ENCODE measurements at places on chromosomes 1 and 21. TPM values are rescaled to one million over a fixed set of nuclear protein-coding genes. Genes with fewer than 3 reads are reported as not detected.

DNA sequence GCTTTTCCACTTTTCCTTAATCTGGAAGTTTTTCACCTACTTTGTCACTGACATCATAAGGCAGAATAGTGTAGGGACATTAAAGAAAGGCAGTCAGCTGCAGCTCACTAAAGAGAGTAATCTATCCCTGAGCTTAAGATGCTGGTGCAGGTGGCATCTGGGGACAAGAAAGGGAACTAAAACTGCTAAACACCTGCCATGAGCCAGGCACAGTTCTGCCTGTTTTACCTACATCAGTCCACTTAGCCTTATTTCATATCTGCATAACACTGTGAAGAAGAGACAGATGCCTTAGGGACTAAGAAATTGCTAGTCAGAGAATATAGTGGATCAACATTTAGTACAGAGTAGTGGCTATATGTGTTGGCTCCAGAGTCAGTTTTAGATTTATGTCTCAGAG, 88.1 kb downstream of the GPATCH2 start:
- DNase-seq = no peak

DNA sequence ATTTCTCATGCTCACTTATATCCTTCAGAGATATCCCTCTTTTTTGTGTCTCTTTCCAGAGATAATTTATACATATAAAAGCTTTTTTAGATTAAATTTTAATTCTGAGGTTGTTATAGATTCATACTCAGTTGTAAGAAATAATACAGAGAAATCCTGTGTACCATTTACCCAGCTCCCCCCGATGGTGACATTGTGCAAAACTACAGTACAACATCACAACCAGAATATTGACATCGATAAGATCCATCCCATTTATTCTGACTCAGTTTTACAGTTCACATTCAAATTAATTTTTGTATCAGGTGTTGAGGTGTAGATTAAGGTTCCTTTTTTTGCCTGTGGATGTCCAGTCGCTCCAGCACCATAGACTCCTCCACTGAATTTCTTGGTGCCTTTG, 14.3 kb downstream of the DMRTB1 start:
- DNase-seq = no peak

DNA sequence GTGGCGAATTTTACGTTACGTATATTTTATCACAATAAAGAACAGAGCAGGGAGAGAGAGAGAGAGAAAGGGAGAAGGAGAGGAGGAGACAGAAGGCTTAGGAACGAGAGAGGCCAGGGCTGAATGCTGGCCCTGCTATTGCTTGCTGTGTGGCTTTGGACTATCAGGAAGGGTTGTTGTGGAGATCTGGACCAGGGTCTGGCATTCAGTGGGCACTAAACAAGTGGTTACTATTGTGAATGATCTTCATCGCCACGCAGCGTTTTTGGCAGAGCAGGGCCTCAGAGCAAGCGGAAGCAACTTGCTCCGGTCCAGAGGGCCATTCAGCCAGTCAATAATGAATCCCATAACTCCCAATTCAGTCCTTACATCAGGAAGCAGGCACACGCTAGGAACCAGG, 26.4 kb downstream of the PIK3C2B start:
- DNase-seq = no peak

DNA sequence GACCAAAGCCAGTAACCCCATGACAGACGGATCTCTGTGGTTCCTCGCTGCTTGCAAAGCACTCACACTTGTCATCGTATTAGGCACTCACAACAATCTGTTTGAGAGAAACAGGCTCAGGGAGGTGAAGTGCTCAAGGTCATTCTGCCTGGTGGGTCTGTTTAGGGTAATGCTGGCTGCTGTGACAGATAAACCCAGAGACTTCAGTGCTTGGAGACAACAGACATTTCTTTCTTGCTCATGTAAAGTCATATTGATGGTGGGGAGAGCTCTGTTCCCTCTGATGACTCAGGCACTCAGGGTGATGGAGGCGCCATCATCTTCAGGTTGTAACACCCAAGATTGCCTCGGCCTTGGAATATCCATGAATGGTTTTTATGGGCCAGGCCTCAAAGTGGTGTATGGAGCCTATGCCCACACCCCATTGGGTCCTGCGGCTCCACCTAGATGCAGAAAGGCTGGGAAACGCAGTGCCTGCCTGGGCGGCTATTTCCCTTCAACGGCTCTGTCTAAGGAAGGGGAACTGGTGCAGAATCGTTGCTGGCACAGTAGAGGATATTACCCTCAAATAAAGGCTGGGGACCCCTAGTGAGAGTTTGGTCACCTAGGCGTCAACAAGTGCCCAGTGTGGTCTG, 71.6 kb upstream of the SELENON start:
- DNase-seq = no peak

DNA sequence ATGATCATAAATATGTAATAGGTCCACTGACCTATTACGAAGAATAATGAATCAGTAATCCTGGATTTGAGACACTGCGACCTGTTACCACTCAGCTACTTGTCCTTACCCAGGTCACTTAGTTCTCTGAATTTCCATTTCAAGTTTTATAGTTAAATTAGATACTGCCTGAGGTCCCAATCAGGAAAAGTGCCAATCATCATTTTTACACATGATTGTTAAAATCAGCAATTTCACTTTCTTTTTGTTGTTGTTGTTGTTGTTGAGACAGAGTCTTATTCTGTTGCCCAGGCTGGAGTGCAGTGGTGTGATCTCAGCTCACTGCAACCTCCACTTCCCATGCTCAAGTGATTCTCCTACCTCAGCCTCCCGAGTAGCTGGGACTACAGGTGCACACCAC, 22.8 kb upstream of the LYPLAL1 start:
- no peak for DNase-seq

DNA sequence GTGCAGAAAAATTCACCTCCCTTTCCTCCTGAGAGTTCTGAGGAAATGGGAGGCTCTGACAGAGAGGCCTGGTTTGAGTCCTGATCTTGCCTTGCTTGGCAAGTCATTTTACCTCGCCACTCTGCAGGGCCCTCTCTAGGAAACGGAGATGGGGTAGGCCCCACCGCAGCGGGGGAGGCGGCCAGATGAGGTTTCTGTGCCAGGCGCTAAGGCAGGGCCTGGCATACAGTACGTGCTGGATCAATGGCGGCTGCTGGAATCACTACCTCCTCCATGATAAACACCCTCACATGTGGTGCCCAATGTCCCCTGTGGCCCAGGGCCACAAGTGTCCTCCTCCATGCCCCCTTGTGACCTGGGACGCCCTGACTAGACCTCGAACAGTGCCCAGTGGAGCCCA, 499 bp upstream of the PLEKHG5 start:
- no peak for DNase-seq

DNA sequence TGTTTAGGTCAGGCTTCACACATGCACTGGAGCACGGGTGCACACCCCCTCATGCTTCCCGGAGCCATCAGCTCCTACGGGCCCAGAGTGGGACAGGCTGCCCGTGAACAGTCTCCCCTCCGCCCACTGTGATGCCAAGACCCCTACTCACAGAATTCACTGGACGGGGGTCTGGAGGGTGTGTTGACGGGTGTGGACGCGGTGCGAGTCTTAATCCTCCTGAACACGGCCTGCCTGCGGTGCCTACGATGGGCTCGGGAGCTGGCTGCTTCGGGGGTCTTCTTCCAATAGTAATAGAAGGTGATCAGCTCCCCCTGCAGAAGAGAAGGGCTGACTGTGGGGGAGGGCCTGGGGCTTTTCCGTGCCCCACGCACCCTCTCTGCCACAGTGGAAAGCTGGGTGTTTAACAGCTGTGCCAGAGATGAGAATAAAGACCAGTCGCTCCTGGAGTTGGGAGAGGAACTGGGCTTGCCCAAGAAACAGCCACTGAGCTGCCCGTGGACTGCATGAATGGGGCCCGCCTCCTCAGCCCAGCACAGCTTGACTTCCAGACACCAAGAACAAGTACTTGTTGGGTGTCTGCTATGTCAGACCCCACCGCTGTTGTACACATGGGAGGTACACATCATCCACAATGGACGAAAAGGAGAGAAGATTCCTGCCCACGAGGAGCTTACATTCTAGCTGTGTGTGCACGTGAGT, 47.9 kb downstream of the SLC45A1 start:
- DNase-seq = no peak

DNA sequence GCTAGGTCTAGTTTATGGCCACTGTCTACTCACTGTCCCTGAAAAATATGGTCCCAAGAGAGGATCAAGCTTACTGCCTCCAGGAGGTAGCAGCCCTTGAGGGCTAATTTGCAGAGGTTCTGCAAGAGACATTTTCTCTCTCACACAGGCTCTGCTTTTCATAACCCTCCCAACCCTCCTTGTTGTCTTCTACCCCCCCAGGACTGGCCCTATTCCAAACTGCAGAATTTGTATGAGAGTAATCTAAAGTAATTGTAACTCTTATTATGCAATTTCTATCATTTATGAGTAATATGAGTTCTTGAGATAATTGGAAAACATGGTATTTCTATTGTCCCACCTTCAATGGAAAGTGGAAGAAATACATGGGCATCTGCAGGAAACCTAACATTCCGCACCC, 70.4 kb upstream of the CD55 start:
- no peak for DNase-seq

- DNase-seq = no peak
These were observed 234.1 kb upstream of the VAMP3 start for GRCh38 chr1:7536891-7537591.

- no peak for DNase-seq
These were observed 25.0 kb downstream of the WNT4 start for GRCh38 chr1:22117851-22118250.

DNA sequence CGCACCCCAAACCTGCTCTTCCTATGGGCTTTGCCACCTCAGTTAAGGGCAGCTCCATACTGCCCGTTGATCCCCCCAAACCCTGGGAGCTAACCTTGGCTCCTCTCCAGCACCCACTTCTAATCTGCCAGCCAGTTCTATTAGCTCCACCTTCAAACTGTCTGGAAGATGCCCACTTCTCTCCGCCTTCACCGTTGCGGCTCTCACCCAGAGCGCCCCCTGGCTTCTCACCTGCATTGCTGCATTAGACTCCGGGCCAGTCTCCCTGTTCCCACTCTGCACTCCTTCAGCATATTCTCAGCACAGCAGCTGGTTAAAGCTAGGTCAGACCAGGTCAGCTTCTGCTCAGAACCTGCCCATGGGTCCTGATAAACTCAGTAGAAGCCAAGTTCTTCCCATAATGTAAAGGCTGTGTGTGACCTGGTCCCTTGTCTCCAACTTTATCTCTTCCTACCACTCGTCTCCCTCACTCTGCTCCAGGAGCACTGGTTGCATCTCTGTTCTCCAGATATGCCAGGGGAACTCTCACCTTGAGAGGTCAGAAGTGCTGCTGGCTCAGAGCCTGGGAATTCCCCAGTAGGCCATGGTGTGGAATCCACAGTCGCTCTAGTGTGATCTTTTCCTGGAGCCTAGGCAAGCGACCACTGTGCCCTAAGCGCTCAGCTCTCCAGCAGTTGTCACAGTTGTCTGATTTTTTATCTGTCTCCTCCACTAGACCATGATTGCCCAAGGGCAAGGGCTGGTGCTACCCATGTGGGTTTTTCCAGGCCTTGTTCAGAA, 150.3 kb downstream of the HMGB4 start:
- no peak for DNase-seq

Gene LYPD8
- total RNA-seq = not detected

GRCh38 chr1:27314169-27314568, 7.8 kb upstream of the TMEM222 start:
- no peak for DNase-seq

Gene CAP1
- 415 TPM for total RNA-seq

DNA sequence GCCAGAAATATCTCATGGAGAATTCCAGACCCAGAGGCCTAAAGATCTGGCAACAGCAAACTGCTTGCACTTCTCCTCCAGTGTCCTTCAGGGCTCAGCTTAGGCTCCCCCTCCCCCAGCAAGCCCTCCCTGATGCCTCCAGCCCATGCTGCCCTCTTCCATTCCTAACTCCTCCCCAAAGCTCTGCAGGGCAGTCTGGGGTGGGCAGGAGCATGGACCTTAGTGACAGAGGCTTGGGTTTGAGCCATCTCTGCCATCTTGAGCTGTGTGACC, 436.8 kb downstream of the PTPRU start:
- DNase-seq = no peak

Gene B3GALT6
- 24.6 TPM for total RNA-seq

DNA sequence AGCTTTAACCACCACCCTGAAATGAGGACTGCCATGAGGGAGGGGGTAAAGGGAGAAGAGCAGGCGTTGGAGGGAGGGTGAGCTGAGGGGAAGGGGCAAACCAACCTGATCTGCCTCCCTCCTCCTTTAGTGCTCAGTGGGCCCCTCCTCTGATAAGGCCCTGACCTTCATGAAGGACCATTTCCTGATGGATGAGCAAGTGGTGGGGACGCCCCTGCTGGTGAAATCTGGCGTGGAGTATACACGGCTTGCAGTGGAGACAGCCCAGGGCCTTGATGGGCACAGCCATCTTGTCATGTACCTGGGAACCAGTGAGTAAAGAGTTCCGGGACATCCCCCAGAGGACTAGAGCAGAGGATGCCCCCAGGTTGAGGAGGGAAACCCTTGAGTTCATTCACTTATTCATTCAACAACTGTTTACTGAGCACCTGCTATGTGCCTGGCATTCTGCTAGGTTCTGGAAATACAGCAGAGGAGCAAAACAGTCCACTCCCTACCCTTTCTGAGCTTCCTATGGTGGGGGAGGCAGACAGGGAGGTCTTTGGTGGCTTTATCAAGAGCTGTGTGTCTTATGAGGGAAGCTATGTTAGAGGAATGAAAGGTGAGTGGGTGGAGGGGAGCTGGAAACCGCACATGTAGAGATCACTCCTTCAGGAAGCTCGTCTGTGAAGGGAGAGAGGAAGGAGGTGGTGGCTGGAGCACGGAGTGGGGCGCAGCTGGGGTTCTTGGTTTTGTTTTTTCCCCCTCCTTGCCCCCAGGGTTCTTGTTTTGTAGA, 19.5 kb downstream of the SEMA4A start:
- DNase-seq = no peak

DNA sequence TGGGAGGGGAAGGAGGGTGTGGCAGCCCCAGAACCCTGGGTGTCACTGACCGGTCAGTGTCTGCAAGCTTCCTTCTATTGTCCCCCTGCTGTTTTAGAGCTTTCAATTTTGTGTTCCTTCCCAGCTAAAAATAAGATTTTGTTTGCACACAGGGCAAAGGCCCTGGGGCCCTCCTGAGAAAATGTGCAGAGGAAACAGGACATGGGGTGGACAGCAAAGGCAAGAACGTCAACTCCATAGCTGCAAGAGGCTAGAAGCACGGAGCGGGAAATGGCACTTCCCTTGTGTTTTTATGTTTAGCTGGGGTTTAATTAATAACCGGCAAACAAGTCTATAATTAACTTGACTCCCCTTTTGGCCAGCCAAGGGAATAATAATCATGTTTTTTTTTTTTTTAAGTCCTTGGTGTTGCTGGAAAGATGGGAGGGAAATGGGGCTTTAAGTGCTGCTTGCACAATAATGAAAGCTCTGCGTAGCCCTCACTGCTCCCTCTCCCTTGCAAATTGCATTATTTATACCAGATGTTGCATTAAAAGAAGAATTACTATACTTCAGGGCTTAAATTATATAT, 261.4 kb upstream of the USP24 start:
- DNase-seq = no peak

- DNase-seq = no peak
These were observed 2.7 kb downstream of the AGT start for GRCh38 chr1:230711245-230711644.
